ENCODE measurements at places on chromosomes 5 and 9.

- DNase-seq = no peak
Measured at GRCh38 chr5:176587398-176587797, 22.6 kb downstream of the GPRIN1 start.

DNA sequence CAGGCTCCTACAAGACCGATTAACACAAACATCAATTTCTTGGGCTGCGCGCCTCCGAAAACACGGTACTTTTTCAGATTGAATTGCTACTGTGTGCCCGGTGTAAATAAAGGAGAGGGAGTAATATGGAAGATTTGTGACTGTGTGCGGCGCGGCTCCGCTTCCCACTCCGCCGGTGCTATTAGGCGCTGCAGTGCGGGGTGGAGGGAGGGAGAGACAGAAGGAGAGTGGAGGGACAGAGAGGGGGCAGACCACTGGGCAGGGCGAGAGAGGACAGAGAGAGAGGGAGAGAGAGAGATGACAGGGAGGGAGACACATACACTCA is 24.7 kb upstream of the RNU6ATAC start:
- DNase-seq = peak; percentile 47

GRCh38 chr5:168359820-168360460 is 68.5 kb downstream of the WWC1 start:
- no peak for DNase-seq

DNA sequence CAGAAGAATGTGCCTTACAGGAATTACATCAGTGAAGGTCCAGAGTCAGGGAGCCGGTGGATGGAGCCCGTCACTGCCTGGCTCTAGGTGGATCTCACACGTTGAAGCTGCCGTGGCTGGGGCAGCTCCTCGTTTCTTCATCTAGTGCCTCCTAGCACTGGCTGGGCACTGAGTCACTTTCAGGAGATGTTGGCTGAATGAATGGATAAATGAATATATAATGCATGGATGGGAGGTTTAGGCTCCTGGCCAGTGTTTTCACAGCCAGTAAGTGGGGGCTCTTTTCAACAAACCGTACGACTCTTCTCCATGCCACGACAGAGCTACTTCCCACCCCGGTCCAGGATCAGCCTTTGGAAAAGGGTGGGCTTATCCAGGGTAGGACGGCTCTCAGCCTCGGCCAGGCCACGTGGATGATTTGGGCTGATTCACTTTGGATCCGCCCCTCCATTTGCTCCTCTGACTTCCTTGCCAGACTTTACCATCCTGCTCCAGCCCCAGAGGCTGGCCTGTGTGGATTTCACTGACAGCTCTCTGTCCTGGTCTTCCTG is 1.3 kb upstream of the SH3PXD2B start:
- DNase-seq = no peak

DNA sequence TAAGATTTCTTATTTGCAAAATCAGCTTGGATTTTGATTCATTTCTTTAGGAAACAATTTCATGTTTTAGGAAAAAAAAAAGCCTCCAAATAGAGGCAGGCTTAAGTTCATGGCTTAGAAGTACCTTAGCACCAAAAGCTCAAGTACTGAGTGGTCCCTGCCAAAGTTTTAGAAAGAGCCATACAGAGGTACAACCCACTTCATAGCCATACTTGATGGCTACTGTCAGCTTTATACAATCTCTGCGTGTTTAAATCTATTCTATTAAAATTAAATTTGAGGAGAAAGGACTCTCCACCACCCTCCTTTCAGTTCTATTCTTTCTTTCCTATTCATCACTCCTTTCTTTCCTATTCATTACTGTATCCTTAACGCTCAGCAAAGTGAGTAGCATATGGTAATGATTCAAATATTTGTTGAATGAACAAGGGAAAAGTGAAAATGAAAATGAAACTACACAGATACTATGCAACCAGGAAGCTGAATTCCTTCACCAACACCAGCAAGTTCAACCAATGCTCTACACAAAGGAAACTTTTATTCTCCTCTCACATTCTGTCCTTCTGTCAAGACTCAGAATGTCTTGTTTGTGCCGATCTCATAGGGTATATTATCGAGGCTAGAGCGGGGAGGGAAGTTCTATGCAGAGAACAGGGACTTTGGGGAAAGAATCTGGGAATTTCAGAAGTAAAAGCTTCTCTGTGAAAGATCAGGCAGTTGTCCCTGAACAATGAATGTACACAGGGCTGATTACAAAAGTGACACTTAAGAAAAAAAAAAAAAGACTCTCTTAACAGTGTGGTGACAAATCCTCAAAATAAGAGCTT is 138.6 kb upstream of the SPEF2 start:
- DNase-seq = no peak

Measured in Right ventricle myocardium inferior (tissue), 1 donor.